ENCODE measurements at places on chromosomes 3 and 15. TPM values are rescaled to one million over a fixed set of nuclear protein-coding genes. Genes with fewer than 3 reads are reported as not detected.

ST3GAL6 gene
- total RNA-seq: 1.7 TPM

CPNE9 gene
- not detected for total RNA-seq

C15orf62 gene
- not detected for total RNA-seq

HRG gene
- total RNA-seq: not detected

BNC1 gene
- 2.3 TPM for total RNA-seq

SETD2 gene
- 15.4 TPM for total RNA-seq

LEKR1 gene
- total RNA-seq: 0.24 TPM

SLC41A3 gene
- 53.4 TPM for total RNA-seq

ZBED2 gene
- 0.39 TPM for total RNA-seq

SPATA12 gene
- total RNA-seq: not detected

CD96 gene
- total RNA-seq: 0.13 TPM

CKMT1A gene
- total RNA-seq: not detected

CCNB2 gene
- 36.6 TPM for total RNA-seq

TNFSF10 gene
- 2.7 TPM for total RNA-seq
